Dermis microvascular lymphatic vessel endothelial cell (primary cell): ENCODE measurements at places on chromosomes 6 and 20. TPM values are rescaled to one million over a fixed set of nuclear protein-coding genes. Genes with fewer than 3 reads are reported as not detected.

BPIFB1 gene
- total RNA-seq: not detected in 2 replicates

NMBR gene
- not detected in 2 replicates for total RNA-seq

OR2H2 gene
- not detected in 2 replicates for total RNA-seq

CFAP61 gene
- not detected in 2 replicates for total RNA-seq

ZBTB46 gene
- total RNA-seq: 67.1 and 69.7 TPM in 2 replicates

SEL1L2 gene
- total RNA-seq: not detected in 2 replicates

F13A1 gene
- not detected in 2 replicates for total RNA-seq

STXBP5 gene
- 15.1 and 17.1 TPM in 2 replicates for total RNA-seq

SLCO4A1 gene
- total RNA-seq: 0.51 and 0.90 TPM in 2 replicates

SLC22A16 gene
- total RNA-seq: not detected in 2 replicates

NCOA7 gene
- 29.8 and 78.9 TPM in 2 replicates for total RNA-seq

NSFL1C gene
- 19.1 and 25.3 TPM in 2 replicates for total RNA-seq

SIRPB1 gene
- total RNA-seq: 1.3 TPM in 2 replicates

UNC5CL gene
- under 0.01 and 0.13 TPM in 2 replicates for total RNA-seq

IP6K3 gene
- not detected in 2 replicates for total RNA-seq

UBE2C gene
- total RNA-seq: 9.6 and 17.1 TPM in 2 replicates

SYNGAP1 gene
- total RNA-seq: 1.4 and 2.8 TPM in 2 replicates

VEGFA gene
- total RNA-seq: 4.5 and 6.7 TPM in 2 replicates

ANGPT4 gene
- total RNA-seq: not detected in 2 replicates

HTR1B gene
- total RNA-seq: 2.1 and 3.5 TPM in 2 replicates

OGFRL1 gene
- 3.2 and 4.6 TPM in 2 replicates for total RNA-seq

LINC00237 gene
- total RNA-seq: under 0.01 TPM in 1 of 2 replicates, not detected in the other

IFT52 gene
- total RNA-seq: 31.4 and 31.8 TPM in 2 replicates

TFEB gene
- total RNA-seq: 5.5 and 7.6 TPM in 2 replicates

HRH3 gene
- total RNA-seq: not detected in 2 replicates

DTNBP1 gene
- total RNA-seq: 9.4 and 13.0 TPM in 2 replicates
